ENCODE measurements at places on chromosomes 5 and 9. TPM values are rescaled to one million over a fixed set of nuclear protein-coding genes. Genes with fewer than 3 reads are reported as not detected.

DNA sequence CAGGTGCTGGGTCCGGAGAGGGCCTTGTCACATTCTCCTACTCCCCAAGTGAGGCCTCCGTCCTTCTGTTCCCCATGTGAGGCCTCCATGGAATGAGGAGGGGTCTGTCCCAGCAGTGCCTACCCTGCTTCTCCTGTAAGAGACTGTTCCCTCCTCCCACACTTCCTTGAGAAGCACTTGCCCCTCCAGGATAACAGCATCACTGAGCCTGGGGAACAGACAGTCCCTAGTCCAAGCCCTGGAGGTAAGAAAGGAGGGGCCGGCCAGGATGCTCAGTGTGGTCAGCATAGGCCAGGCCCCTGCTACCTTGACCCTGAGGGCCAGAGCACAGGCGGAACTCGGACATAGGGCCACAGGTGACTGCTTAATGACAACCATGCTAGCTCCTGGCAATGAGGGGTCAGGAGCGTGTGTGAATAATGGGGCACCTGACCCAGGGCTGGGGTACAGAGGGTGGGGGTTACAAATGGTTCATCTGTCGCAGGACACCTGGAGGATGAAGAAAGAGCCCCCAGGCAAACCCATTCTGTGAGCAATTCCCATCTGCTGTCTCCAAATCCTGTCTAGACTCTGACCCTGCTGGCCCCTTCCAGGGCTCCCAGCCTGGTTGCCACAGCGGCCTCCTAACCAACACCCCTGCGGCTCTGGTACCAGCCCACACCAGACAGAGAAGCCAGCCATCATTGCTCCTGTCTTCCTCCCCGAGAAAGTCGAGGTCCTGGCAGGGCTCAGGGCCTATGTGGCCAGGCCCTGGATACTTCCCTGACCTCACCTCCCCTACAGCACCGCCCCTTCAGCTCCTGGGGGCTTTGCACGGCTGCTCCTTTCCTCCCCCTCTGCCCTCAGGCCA is 20.3 kb downstream of the RALGDS start:
- DNase-seq = no peak

GRCh38 chr5:159504106-159504856 is 174.0 kb upstream of the IL12B start:
- peak; percentile 13 for DNase-seq

DNA sequence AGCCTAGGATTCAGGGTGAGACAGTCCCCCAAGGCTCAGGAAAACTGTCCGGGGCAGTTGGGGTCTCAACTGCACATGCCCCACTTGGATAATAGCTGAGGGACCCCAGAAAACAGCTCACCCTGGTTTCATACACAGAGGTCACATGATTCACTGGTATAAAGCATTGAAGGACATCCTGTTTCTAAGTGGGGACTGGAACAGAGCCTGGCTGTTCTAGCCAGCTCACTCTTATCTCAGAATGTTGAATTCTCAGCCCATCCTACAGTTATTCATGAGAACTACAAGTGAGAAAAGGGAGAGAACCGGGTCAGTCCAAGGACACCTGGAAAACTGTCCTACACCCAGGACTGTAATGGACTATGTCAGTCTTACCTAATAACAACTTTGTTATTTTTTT is 170.9 kb downstream of the FGF1 start:
- DNase-seq = peak; percentile 16

- DNase-seq = no peak
Measured at GRCh38 chr9:78674874-78675273, 377.9 kb downstream of the PSAT1 start.

DNA sequence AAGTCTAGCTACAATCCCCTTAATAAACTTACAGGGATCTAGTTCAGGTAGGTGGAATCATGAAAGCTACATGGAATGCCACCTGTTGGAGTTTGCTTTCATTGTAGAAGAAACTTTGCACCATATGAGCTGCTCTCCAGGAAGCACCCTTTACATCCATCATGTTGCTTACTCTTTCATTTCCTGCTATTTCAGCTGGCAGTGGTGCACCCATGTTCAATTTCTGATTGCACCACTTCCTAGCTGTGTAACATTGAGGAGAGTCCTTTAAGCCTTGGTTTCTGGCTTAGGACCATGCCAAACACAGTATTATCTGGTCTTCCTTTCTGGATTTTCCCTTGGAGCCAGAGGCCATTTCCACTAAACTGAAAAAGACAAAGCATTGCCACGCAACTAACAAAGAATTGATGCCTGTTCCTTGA is 123.3 kb upstream of the SLC12A2 start:
- no peak for DNase-seq

GRCh38 chr5:32132757-32133156 is 41.4 kb downstream of the GOLPH3 start:
- DNase-seq = no peak

- DNase-seq = peak; percentile 73
Measured at GRCh38 chr5:97162045-97162444, 19.6 kb upstream of the LIX1 start.

GRCh38 chr9:120914396-120914795 is 12.2 kb downstream of the TRAF1 start:
- DNase-seq = no peak

DNA sequence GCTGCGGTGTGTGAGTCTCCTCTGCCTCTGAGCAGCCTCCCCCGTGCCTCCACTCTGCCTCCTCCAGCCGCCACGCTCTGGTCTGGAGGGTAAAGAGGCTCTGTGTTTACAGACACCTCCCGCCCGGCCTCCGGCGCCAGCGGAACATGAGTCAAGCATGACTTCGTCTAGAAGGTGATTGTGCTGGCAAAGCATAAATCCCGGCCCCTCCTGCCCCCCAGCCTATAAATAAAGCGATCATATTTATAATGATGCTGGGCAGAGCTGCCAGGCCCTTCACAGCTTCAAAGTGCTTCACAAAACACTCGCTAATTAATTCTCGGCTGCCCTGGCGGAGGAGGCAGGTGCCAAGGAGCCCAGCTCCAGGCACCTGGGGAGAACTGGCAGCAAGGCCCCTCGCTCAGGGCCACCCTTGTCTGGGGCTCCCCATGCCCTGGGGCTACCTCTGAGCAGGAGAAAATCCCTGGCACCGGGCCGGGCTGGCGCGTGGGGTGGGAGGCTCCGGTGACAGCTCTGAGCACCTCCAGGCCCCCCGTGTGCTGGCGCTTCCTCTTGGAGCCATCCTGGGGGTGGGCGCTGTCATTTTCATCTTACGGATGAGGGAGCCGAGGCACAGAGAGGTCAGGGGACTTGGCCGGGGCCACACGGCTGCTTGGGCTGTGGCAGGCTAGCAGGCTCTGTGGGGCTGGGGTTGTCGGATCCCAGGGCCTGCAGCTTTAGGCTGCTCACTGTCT is 87.8 kb downstream of the RXRA start:
- peak; percentile 95 for DNase-seq

DNA sequence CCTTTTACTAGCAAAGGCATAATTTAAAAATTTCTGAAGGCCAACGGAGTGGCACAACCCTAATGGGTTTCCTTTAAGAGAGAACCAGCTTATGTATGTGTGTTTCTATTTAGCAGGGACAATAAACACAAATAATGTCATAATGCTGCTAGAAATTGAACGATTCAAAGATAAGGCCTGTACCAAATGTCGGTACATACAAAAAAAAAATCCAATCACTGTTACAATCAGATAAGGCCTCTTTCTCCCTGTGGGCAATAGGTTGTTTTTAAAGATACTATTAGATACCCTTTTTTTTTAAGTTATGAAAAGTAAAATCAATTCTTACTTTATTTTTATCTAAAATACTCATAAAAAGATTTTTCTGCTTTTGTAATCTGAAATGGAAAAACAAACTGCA is 821.0 kb downstream of the PRELID2 start:
- no peak for DNase-seq

The COX7C gene
- total RNA-seq = 343 TPM

The SETD9 gene
- 34.4 TPM for total RNA-seq

DNA sequence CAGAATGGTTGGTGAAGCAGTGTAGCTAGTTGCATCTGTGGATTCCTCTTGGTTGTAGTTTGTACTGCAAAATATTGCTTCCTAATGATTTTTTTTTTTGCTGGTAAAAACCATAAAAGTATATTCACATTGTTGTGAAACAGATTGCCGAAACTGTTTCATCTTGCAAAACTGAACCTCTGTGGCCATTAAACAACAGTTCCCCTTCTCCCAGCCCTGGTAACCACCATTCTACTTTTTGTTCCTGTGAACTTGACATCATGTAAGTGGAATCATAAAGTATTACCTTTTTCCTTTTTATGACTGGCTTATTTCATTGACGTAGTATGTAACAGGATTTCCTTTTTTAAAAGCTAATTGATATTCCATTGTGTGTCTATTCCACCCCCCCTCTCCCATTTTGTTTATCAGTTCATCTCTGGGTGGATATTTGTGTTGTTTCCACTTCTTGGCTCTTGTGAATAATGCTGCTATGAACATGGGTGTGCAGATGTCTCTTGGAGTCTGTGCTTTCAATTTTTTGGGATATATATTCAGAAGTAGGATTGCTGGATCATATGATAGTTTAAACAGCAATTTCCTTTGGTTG is 11.8 kb downstream of the SUB1 start:
- DNase-seq = no peak

The MEGF10 gene
- not detected for total RNA-seq

The SKP1 gene
- total RNA-seq = 590 TPM

The PCDHB12 gene
- 2.5 TPM for total RNA-seq

GRCh38 chr5:2879701-2880100 is 128.2 kb upstream of the IRX2 start:
- DNase-seq = no peak

The LCN15 gene
- not detected for total RNA-seq

- DNase-seq = no peak
Measured at GRCh38 chr5:167765352-167765751, 526.1 kb upstream of the WWC1 start.

DNA sequence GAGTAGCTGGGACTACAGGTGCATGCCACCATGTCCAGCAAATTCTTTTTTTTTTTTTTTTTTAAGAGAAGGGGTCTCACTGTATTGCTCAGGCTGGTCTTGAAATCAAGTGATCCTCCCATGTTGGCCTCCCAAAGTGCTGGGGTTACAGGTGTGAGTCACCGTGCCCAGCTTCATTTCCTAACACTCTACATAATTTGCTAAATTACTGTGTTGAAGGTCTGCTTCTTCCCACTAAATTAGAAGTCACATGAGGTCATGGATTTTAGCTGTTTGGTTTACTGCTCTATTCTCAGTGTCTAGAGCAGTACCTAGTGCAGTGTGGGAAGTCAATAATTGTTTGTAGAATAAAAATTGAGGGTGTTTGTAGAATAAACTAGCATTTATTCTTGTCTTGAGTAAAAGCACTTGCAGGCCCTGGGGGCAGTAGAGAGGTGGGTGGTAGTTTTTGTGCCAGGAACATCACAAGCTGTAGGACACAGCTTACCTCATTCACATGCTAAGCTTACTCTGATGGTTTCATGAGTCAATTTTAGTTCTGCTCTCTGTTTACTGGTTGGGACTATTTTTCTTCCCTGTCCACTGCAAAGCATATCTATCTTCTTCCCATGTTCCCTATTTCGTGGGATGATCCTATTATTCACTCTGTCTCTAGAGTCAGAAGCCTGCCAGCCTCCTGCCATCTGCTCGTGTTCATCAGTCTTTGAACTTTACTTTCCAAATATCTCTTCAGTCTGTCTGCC is 7.0 kb downstream of the TEX48 start:
- no peak for DNase-seq

DNA sequence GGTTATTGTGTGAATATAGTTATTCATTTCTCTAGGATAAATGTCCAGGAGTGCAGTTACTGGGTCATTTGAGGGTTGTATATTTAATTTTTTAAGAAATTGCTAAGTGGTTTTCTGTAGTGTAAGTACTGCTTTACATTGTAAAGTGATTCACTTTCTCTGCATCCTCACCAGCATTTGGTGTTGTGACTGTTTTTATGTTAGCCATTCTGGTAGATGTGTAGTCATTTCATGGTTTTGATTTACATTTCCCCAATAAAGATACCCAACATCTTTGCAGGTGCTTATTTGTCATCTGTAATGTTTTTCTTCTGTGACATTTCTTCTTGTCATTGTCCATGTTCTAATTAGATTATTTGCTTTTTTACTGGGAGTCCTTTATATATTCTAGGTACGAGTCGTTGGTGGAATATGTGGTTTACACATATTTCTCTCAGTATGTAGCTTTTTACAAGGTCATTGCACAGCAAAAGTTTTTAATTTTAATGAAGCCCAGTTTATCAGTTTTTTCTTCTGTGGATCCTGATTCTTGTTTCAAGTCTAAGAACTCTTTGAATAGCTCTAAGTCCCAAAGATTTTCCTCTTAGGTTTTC is 34.0 kb downstream of the SCGB3A1 start:
- peak; percentile 17 for DNase-seq

DNA sequence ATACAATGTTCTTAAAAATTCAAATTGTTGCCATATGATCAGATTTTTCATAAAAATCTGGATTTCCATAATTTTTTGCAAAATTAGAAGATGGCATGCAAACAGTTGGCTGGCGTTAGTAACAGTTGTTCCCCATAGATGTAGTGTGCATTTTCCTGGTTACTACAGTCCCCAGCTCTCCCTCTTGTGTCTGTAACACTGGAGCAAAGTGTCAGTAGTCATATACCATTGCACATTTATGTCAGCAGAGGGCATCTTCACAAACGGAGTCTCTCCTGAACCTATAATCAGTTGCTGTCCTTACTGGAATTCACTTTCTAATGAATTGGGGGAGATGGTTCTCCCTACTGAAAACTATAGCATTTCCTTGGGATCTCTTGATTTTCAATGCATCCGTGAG is 44.7 kb upstream of the DMAC1 start:
- peak; percentile 2 for DNase-seq

DNA sequence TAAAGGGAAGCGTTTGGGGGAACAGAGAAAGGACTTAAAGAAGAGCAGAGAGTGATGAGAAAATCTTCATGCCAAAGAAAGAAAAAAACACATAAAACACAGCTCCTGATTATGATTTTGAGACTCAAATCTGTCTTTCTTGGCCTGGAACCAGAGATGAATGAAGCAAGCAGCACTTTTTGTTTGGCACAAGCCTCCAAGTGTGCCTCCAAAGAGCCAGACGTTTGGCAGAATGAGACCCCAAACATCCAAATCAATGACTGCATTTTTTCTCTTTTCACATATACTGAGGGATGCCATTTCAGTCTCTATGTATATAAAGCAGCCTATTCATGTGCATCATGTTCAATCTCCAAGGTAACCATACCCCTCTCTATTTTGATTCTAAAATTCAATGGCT is 424.2 kb downstream of the TUSC1 start:
- no peak for DNase-seq

DNA sequence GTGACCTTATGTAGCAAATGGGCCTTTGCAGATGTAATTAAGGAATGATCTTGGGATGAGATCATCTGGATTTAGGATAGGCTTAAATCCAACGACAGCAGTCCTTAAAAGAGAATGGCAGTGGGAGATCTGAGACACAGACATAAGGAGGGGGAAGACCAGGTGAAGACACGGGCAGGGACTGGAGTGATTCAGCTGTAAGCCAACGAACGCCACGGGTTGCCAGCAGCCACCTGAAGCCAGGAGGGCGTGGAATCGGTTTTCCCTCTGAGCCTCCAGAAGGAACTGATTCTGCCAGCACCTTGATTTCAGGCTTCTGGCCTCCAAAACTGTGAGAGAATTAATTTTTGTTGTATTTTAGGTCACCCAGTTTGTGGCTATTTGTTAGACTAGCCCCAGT is 218.6 kb upstream of the ANKRD55 start:
- DNase-seq = no peak

GRCh38 chr5:165325221-165325620 is 1819.8 kb downstream of the MAT2B start:
- DNase-seq = peak; percentile 74

Data from A172 (cell line).